ENCODE measurements at places on chromosomes 16 and 17.

DNA sequence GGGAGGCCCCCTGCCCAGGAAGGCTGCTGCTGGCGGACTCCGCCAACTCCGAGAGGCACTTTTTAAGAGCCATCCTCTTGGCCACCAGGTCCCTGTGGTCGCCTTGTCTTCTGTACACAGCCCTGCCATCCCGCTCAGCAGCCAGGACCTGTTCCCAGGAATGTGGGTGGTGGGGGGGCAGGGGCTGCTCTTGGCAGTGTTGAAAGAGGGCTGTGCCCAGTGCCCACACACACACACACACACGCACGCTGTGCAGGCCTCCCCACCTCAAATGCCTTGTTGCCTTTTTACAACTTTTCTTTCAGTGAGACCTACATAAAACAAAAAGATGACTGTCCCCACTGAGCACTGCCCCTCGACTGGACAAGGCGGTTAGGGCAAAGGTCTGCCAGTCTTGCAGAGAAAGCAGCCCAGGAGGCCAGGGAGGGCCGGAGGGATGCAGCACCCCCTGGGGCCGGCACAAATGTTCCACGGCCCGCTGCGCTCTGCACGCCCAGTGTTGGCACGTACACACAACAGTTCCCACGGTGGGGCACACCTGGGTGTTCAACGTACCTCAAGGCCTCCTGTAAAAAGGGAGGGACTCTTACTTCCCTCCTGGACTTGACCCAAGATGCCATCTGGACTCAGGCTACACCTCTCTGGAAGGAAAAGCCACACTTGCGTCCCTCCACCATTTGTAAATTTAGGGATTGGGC is 18.5 kb upstream of the PITPNA start:
- no peak for DNase-seq

- no peak for DNase-seq
Measured at GRCh38 chr17:4786516-4786915, 352 bp upstream of the VMO1 start.

DNA sequence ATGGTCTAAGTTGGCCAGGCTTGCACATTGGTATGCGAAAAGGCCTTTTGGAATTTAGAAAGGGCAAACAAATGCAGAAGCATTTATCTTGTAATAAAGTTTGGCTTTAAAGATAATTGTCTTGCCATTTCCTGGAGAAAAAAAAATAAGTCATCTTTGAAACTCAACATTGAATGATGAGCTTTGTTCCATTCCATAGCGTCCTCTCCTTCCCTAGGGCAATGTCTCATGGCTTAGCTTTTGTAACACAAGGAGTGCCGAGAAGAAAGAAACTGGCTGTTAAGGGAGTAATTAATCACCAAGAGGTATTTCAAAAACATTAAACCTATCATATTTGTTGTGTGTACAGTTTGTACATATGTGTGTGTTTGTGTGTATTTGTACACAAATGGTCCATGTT is 372.3 kb downstream of the NPIPA8 start:
- DNase-seq = no peak

- DNase-seq = no peak
Measured at GRCh38 chr17:36752096-36752888, 150.9 kb downstream of the MRM1 start.

DNA sequence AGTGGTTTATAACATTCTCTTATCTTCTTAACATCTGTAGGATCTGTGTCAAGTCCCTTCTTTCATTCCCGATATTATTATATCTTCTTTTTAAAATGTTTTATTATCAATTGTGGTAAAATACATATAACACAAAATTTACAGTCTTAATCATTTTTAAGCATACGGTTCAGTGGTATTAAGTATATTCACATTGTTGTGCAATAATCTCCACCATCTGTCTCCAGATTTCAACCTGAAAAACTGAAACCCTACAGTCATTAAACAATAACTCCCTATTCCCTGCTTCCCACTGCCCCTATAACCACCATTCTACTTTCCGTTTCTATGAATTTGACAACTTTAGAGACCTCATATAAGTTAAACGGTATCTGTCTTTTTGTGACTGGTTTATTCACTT is 45.5 kb downstream of the CEP112 start:
- no peak for DNase-seq
